ENCODE measurements at places on chromosomes 7 and 10. TPM values are rescaled to one million over a fixed set of nuclear protein-coding genes. Genes with fewer than 3 reads are reported as not detected.

DNA sequence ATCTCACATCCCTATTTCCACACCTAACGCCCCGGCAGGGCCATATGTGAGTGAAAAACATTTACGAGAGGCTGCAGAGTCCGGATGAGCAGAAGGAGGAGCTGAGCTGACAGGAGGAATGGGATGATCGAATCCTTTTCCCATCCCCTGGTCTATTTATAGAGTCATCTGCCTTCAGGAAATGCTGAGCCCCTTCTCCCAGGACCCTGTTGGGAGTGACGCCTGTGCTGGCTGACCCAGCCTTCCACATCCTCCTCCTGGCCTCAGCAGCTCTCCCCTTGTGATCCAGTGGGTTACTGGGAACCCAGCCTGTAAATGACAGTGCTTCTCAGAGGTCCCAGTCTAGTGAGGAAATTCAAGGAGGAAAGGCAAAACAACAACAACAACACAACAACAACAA is 16.6 kb downstream of the DENND2A start:
- DNase-seq: no peak

DNA sequence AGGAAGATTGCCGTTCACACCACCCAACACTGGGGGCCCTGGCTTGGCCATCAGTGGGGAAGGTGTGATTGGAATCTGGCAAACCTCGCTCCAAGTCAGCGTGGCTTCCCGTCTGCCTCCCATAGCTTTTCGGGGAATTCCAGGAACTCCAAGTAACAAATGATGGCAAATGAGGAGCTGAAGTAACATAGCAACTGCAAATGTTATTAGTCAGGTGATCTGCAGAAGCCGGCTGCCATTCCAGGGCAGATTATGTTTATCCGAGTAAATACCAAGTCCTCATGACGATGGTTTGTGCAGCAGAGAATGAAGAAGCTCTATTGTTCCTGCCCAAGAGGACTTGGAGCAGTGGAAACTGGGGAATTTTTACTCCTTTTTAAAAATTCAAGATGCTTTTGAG is 270.5 kb upstream of the PODXL start:
- no peak for DNase-seq

DNA sequence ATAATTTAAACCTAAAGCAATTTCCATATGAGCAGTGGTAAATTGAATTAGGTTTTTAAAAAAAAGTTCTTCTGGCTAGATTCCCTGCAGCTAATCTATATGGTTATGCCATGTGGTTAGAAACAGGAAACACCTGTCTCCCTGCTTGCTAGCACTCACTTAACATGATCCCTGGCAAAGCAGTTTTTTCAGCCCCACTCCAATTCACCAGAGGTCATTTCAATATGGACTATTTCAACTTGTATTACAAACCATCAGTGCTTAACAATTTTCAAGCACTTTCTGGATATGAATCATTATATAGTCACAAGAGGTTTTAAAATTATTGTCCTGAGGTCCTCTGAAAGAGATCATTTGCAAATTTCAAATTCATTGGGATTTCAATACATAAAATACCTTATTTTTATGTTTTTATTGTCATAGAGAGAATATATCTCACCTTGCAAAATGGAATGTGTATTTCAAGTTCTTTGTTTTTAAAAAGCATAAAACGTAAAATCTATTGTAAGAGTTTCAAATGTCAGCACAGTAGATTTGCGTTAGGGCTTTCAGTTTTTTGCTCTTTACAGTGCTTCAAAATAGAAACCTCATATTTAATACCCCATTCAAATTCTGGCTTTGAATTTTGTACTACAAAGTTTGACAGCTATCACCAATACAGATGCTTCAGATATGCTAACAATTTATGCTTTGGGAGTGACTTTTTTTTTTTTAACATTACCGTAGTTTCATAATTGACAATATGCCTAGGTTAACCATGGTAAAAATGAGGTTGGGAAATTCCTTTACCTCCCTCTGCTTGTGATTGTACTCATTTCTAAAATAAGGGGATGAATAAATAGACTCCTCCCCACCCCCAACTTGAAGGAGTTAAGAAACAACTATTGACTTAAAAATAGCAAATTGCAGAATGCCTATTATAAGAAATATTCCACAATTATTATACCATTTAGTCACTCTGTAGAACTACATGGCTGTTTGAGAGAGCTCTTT is 117.5 kb upstream of the HGF start:
- no peak for DNase-seq

DNA sequence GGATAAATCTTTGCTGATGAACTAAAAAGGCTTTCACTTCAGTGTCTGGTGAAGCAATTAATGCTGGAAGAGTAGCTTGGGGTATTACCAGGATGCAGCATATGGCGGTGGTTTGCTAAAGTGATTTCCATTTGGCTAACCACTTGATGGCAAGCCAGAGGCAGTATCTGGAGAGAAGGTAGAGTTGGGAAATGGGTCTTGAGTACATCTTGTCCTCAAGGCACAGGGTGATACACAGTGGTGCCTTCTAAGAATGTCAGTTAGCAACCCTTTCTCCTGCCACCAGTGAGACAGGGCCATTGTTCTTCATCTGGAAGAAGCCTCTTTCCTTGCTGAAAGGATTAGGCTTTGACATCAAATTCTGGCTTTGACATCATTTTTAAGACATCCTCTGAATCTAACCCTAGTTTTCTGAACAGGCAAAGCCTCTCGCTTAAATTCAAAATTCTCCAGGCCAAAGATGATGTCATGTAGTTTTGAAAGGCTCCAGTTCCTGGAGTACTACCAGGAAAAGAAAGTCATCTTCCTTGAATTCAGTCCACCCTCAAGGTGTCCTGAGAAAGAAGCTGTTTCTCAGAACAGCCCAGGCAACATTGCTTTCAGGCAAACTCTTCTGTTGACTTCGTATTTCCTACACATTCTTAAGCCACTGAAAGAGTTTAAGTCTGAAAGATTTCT is 162.4 kb downstream of the ARID5B start:
- no peak for DNase-seq

DNA sequence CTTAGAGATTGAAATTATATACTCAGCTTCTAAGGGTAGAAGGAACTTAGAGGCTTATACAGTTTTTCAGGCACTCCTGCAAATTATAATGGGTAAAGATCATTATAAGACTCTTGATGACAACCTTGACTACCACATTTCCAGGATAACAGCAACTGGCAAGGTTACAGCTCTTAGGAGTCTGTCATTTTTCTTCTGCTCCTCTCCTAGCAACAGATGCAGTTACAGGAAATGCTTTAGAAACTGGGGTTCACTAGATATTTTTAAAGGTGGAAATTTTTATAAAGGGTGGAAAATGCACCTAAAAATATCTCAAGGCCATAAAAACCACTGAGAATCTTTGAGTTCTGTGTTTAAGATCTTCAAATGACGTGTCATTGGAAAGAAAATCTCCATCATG is 185.8 kb downstream of the RELN start:
- DNase-seq: no peak

- DNase-seq: no peak
Observed at GRCh38 chr10:124077208-124077993, 16.0 kb downstream of the CHST15 start.

The CPA2 gene
- polyA plus RNA-seq: 0.46 TPM

The EPDR1 gene
- 26.2 TPM for polyA plus RNA-seq

The INA gene
- 0.45 TPM for polyA plus RNA-seq

The ANXA11 gene
- polyA plus RNA-seq: 106 TPM

Data from left lung (tissue), 14 donors.